ENCODE measurements at places on chromosomes 5 and 9.

DNA sequence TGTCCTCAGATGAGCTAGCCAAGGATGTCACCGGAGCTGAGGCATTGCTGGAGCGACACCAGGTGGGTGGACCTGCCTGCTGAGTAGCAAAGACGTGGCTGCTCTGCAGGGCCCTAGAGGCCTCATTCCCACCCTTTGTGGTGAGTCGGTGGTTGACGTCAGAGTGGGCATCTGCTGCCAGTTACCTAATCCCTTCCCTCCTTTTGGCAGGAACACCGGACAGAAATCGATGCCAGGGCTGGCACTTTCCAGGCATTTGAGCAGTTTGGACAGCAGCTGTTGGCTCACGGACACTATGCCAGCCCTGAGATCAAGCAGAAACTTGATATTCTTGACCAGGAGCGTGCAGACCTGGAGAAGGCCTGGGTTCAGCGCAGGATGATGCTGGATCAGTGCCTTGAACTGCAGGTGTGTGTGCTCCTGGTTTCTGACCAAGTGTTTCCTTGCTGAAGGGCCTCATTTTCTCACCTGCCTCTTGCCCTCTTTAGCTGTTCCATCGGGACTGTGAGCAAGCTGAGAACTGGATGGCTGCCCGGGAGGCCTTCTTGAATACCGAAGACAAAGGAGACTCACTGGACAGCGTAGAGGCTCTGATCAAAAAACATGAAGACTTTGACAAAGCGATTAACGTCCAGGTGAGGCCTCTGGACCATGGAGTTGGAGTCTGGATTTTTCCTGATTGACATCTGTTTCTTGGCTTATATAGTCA lies 48.9 kb downstream of the DYNC2I2 start:
- no peak for DNase-seq

DNA sequence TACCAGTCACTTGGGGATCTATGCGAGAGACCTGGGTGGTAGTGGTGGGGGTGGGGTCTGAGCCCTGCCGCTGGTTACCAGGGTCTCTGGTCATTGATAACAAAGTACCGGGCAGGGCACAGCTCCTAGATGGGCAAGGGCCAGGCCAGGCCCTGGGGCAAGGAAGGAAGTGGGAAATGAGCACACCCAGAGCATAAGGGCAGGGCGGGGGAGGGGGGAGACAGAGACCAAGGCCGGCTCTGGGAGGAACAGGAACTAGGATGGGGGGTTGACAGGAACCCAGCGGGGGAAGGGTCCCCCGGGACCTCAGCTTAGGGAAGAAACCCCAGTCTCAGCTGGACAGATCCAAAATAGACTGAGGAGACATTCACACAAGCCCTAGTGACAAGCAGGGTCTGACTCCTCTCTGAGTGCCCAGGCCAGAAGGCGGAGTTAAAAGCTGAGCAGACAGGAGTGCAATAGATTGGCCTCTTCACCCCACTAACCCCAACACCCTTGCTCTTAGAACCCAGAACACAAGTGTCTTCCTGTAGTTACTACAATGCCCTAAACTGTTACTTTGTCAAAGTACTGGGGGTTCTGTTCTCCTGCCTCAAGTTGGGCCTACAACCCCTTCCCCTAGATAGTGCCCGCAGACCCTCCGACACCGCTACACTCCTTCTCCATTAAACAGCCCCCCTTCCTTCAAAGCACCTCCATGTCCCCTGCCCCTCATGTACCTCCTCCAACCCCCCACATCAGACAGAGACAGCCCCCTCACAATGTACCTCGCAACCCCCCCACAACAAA lies 628 bp downstream of the ATOSB start:
- DNase-seq = no peak

DNA sequence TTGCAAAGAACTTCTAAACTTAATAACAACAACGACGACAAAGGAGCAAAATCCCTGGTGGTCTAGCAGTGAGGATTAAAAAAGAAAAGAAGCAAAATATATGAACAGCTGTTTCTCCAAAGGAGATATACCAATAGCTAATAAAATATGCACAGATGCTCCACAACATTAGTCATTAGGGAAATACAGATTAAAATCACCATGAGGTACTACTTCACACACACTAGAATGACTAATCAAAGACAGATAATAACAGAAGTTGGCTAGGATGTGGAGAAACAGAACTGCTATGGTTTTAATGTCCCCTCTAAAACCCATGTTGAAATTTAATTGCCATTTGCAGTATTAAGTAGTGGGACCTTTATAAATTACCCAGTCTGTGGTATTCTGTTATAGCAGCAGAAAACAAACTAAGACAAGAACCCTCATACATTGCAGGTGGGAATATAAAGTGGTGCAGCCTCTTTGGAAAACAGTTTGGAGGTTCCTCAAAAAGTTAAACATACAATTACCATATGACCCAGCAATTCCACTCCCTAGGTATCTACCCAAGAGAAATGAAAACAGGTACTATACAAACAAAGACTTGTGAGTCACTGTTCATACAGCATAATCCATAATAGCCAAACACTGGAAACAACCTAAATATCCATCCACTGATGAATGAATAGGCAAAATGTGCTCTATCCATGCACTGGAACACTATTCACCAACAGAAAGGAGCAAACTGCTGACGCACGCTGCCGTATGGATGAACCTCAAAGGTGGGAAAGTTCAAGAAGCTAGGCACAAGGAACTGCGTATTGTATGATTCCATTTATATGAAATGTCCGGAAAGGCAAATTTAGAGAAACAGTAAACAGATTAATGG lies 11.4 kb upstream of the DUSP1 start:
- DNase-seq = no peak

- no peak for DNase-seq
These were observed 38.0 kb downstream of the GDA start for GRCh38 chr9:72187121-72187695.

DNA sequence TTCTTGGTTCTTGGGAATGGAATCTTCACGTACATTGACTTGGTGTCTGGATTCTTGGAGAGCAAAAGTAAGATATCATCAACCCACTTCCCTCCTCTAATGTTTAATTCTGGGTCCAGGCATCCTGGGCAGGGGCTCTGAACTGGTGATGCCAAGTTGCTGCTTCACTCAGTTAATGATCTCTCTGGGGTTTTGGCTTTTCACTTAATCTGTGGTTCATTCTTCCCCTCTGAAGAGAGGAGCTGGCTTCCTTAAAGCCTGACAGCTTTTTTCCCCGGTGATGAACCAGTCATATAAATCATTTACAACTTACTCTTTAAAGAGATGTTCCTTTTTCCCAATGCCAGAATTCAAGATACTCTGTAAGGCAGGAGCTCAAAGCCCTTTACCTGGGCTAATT lies 65.9 kb downstream of the ARHGAP26 start:
- no peak for DNase-seq

GRCh38 chr5:25006237-25006636 lies 361.5 kb upstream of the CDH10 start:
- no peak for DNase-seq

GRCh38 chr5:57770039-57770438 lies 287.4 kb upstream of the ACTBL2 start:
- DNase-seq = no peak

GRCh38 chr9:69771775-69772418 lies 12.1 kb upstream of the PTAR1 start:
- DNase-seq = no peak

DNA sequence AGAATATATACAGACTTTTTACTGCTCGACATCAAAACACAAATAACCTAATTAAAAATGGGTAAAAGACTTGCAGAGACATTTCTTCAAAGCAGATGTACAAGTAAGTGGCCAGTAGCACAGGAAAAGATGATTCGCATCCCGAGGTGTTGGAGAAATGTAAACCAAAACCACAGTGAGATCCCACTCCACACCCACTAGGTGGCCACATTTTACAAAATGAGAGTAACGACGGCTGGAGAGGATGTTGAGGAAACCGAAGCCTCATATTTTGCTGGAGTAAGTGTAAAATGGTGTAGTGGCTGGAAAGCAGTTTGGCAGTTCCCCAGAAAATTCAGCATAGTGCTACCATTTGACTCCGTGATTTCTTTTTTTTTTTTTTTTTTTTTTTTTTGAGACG lies 21.3 kb upstream of the GBGT1 start:
- no peak for DNase-seq

- no peak for DNase-seq
These were observed 36.7 kb downstream of the OLFML2A start for GRCh38 chr9:124813501-124814163.

DNA sequence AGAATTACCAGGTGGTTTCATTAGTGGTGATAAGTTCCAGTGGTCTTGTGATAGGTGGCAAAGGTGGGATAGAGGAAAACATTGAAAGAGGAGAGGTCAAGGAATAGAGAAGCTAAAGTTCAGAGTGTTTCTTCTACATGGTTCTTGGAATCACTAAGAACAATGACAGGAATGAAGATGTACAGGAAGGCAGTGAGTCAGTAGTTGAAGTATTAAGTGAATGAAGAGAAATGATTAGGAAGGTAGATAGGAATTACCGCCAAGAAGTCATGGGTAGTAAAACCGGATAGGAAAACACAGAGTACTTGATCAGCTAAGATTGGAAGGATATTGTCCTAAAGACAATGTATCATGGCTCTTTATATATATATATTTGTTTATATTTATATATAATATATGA lies 37.9 kb upstream of the RASA1 start:
- DNase-seq = no peak

DNA sequence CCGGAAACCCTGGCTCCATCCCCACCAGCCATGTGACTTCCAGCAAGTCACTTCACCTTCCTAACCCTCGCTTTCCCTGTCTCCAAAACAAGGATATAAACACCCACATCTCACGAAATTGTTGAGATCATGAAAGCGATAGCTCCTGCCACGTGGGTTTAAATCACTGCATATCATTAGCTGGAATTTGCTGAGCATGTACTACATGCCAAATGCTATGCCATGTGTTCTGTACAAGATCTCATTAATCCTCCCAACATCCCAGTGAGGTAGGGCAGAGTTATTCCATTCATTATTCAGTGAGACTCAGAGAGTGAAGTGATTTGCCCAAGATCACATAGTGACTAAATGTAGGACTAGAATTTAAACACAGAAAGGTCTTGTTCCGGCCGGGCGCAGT lies 29.2 kb upstream of the HRH2 start:
- DNase-seq = no peak

- no peak for DNase-seq
These were observed 19.4 kb upstream of the MIER3 start for GRCh38 chr5:56971275-56971674.

DNA sequence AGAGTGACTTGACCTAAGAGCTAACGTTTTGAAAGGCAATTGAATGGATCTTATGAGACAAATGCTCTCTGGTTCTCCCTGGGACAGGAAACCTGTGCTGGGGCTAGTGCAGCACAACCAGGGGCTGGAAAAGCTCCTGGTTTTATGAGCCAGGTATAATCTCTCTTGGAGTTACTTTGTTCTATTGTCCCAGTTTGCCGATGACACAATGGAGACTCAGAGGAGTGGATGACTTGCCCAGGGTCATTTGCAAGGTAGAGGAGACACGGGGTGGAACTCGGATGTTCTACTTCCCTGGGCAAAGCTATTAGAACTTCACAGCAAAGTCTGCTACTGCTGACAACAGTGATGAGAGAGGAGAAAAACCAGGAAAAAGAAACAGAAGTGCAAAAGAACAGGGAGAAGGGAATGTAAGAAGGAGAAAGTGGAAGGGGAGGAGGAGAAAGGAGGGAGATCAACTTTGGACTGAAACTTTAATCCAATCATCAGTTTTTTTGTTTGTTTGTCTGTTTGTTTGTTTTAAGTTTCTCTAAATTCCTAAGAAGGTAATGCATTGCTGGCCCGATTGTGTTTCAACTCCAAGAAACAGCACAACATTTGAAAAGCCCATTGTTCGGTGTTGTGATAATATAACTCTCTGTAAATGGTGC lies 7.4 kb upstream of the GSN start:
- DNase-seq = no peak

- no peak for DNase-seq
These were observed 17.4 kb downstream of the MARCHF3 start for GRCh38 chr5:127012916-127013315.

GRCh38 chr9:613771-614347 lies 227.6 kb upstream of the DMRT1 start:
- DNase-seq = no peak

DNA sequence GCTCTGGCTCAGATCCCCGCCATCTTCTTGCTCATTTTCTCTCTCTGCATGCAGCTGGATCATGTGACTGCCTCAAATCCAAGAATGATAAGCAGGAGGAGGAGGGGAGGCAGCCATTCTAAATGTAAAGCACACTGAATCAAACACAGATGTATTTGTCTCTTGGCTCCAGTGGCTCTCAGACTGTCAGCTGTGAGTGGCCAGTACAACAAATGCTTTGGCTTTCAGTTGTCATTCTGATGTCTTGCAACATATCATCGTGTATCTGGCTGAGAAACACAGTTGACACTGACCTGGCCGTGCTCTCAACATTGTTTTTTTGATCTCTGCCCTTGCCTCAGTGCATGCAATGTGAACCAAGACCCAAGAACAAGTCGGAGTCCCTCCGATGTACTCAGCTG lies 233.1 kb downstream of the ADAMTSL1 start:
- no peak for DNase-seq

DNA sequence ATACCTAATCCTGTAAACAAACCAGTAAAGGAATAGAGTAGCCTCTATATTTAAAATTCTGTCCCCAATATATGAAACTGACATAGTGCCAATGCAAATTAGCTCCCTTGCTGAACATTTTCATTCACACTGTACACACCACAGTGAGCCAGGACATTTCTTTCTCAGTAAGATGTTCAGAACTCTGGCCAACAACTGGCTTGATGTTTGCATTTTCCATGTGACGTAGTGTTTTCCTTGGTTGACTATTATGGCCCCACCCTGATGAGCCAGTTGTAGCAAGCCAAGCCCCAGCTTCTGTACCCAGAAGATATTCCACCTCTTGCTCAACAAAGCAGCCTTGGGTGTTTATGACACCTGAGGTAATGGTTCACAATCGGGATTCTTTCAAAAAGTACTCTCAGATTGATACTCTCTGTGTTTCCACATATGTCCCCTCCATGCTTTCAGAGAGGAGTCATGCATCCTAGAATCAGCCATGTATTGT lies 17.7 kb upstream of the ANXA1 start:
- DNase-seq = no peak

DNA sequence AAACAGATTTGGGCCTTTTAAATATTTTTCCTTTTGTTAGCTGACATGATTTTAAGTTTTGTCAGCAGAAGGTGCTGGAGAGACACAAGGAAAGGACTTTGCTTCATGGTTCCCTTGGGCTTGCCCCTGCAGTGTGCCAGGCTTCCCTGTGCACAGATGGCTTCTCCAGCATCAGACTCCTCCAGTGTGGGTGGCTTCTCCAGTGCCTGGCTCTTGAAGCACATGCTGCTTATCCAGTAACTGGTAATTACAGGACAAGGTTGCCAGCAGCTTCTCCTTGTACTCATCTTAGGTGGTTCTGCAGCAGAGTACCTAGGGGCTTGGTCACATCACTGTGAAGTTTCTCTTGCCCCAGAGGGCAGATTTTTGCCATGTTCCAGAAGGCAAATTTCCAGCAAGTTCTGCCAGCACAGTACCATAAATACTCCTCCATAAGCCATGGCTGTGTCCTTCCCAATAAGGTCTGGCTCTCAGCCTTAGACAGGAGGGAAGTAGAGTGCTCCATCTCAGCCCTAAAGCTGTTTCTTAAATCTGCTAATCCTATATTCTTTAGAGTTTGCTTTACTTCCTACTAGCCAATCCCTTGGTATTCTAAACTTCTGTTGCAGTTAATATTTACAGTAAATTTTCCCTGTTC lies 62.4 kb downstream of the PJA2 start:
- DNase-seq = no peak

- DNase-seq = no peak
These were observed 4.5 kb downstream of the ANKS6 start for GRCh38 chr9:98791608-98792490.
